Stimulated activated CD4-positive, alpha-beta T cell treated with anti-CD3 and anti-CD28 coated beads, TNF-alpha, amount 100 ng/mL, for 1 hour (primary cell): ENCODE measurements at places on chromosomes 16 and 17.

DNA sequence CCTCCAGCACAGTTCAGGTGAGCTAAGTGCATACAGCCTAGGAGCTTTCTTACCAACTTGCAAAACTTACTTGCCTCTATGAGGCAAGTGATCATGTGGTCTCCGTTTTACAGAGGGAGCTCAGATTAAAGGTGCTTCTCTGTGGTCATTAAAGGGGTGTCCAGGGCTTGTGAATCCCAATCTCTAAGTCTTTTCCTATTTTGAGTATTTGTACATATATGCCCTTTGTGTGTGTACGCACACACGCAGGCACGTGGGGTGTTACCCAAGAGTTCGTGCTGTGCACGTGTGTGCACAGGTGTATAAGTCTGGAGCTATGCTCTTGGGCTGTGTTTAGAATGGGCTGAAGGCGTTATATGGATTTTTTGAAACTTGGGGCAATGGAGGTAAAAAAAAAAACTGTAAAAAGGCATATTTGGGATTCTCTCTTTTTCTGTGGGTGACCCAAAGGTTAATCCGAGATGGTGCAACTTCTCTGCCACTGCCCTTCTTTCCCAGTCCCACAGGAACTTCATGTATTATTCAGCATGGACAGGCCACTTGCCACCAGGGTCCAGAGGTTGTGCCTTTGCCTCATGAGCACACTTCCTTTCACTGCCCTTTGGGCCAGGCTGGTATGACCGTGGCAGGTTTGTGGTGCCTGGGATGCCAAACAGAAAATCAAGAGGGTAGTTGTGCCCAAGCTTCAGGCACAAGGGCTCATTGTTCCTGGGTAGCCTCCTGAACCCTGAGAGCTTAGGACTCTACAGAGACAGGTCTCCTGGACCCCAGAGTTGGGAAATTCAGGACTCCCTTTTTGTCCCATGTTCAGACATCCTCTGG, 1.5 kb downstream of the ABCC3 start:
- DNase-seq, result no peak

GRCh38 chr16:85104821-85105391, 7.4 kb downstream of the CIBAR2 start:
- no peak for DNase-seq

GRCh38 chr17:72984145-72984925, 108.2 kb downstream of the SLC39A11 start:
- no peak for DNase-seq

- no peak for DNase-seq
These were observed 12.2 kb downstream of the SLC13A5 start for GRCh38 chr17:6700948-6701307.

DNA sequence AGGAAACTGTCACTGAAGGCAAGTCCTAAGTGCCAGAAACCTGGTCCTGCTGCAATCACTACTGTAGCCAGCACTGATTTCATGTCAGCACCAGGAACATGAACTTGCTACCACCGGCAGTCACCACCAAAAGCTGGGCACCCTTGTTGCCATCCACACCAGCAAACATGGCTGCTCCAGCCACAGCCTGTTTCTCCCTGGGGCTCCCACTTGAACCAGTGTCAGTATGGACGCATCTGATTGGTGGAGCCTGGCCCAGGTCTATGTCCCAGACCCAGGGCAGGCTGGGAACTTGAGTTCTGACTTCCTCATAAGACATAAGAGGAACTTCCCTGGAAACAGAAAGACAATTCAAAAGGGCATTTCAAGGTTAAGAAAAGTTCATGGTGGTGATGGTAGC, 56.5 kb downstream of the COPRS start:
- no peak for DNase-seq

- no peak for DNase-seq
These were observed 4.8 kb upstream of the VAC14 start for GRCh38 chr16:70805787-70806186.

DNA sequence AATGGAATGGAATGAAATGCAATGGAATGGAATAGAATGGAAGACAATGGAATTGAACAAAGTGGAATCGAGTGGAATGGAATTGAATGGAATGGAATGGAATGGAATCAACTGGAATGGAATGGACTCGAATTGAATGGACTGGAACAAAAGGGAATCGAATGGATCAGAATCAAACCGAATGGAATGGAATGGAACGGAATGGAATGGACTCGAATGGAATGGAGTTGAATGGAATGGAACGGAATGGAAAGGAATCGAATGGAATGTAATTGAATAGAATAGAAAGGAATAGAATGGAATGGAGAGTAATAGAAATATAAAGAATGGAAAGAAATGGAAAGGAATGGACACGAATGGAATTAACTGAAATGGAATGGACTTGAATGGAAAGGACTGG, 475.2 kb upstream of the WSB1 start:
- DNase-seq, result no peak

- no peak for DNase-seq
These were observed 3.6 kb upstream of the NUP93 start for GRCh38 chr16:56726283-56726682.

- no peak for DNase-seq
These were observed 15.9 kb downstream of the LLGL1 start for GRCh38 chr17:18241229-18241871.

- peak; percentile 45 for DNase-seq
These were observed 7.9 kb upstream of the LLGL1 start for GRCh38 chr17:18217412-18218015.

DNA sequence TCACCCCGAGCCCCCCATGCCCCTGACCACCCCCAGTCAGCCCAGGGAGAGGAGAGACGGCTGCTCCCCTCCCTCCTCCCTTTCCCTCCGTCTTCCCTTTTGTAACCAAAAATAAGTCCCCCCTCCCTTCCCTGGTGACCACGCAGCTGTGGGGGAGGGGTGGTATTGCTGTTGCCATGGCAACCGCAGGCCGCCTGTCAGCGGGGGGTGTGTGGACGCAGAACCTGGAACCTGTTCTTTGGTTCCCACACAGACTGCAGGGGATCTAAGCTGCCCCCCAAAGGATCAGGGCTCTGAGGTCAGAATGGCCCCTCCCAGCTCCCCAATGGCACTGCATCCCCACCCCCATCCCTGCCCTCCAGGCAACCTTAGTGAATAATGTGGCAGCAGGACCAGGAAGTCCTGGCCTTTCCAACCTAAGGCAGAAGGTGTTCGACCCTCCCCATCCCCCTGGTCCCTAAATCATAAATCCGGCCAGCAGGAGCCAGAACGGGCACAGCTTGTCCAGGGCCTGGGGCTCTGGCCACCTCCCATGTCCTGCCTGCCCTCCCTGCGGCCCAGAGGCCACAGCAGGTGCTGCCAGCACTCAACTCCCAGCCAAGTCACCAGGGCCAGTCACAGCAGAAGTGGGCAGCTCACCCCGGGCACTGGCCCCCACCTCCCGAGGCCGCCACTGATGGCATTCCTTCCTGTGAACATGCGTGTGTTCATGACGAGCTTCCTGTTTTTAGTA, 12.0 kb downstream of the CA4 start:
- no peak for DNase-seq

DNA sequence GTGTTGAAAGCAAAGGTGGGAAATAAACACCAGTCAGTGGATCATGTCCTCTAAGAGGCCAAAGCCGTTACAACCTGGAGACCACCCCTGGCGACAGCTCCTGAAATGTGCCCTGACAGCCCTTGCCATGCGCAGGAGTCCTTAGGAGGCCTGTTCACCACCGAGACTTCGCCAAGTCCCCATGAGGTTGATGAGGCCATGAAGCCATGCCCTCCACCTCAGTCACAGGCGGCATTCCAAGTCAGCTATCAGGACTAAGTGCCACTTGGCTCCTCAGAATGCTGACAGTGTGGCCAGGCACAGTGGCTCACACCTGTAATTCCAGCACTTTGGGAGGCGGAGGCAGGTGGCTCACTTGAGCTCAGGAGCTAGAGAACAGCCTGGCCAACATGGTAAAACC, 27.1 kb downstream of the ADAM11 start:
- no peak for DNase-seq

- no peak for DNase-seq
These were observed 1.3 kb downstream of the ABCC11 start for GRCh38 chr16:48246066-48246465.

- no peak for DNase-seq
These were observed 787 bp downstream of the LHX1 start for GRCh38 chr17:36937959-36938565.

DNA sequence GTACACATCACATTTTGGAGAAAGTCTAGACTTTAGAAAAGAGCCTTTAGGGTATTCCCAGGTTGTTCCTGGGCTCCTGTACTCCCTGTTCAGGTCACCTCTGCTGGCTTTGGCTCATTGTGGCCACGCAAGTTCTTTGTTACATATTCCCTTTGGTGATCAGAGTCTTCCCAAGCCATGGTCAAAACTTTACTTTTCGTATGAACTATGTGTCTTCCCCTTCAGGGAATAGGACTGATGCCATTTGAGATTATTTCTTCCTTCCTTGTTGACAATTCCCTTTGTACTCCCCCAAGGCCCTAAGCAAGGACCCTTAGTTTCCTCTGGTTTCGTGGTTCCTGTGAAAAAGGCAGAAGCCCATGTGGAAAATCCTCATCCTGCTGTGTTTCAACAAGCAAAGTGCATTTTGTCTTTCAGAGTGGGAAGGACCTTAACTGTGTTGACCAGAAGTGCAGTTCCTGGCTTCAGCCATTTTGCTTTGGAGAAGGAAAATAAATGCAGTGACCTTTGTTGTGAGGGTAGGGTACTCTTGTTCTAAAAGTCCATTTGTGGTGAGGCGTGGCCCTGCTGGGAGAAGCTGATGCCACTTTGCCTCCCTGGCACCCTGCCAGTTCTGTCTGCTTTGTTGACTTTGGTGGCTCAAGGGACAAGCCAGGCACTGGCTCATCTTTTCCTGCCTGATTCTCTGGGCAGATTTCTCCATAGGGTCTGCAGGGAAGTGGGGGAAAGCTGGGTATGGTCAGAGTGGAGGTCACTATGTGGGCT, 55.1 kb downstream of the ZNRF1 start:
- no peak for DNase-seq

DNA sequence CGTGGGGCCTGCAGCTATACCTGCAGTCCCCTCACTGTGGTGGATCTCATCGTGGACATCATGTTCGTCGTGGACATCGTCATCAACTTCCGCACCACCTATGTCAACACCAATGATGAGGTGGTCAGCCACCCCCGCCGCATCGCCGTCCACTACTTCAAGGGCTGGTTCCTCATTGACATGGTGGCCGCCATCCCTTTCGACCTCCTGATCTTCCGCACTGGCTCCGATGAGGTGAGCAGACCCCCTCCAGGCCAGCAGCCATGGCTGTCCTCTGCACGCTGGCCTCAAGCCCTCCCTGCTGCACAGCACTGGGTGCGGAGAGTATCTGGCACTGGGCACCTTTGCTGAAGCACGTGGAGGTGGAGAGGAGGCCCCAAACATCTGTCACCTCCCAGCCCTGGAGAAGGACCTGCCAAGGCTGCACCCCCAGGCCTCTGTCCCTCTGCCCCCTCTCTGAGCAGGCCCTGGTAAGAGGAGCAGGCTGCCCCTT, 11.0 kb downstream of the KCNH6 start:
- no peak for DNase-seq

- DNase-seq, result no peak
These were observed 31.6 kb downstream of the SOX9 start for GRCh38 chr17:72152387-72152929.

GRCh38 chr16:11403534-11403795, 58.2 kb downstream of the RMI2 start:
- no peak for DNase-seq

- DNase-seq, result no peak
These were observed 92.9 kb upstream of the SALL1 start for GRCh38 chr16:51243936-51244436.

DNA sequence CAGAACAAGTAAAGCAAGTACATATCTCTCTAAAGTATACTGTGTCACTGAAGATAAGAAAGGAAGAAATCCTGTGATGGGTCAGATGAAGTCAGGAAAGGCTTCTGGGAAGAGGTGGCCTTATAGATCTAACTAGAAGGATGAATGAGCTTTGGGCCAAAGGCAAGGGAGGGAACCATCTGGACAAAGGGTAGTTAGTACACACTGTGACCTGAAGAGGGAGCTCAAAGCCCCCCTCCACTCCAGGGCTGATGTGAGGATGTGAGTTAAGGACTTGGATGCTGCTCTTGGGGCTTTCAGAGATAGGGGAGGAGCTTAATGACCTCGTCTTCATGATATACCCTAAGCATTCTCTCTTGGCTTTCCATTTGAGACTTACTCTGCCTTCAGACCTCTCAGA, 185.3 kb upstream of the CACNG3 start:
- no peak for DNase-seq

- DNase-seq, result no peak
These were observed 46.6 kb downstream of the HOXB1 start for GRCh38 chr17:48484256-48484655.

DNA sequence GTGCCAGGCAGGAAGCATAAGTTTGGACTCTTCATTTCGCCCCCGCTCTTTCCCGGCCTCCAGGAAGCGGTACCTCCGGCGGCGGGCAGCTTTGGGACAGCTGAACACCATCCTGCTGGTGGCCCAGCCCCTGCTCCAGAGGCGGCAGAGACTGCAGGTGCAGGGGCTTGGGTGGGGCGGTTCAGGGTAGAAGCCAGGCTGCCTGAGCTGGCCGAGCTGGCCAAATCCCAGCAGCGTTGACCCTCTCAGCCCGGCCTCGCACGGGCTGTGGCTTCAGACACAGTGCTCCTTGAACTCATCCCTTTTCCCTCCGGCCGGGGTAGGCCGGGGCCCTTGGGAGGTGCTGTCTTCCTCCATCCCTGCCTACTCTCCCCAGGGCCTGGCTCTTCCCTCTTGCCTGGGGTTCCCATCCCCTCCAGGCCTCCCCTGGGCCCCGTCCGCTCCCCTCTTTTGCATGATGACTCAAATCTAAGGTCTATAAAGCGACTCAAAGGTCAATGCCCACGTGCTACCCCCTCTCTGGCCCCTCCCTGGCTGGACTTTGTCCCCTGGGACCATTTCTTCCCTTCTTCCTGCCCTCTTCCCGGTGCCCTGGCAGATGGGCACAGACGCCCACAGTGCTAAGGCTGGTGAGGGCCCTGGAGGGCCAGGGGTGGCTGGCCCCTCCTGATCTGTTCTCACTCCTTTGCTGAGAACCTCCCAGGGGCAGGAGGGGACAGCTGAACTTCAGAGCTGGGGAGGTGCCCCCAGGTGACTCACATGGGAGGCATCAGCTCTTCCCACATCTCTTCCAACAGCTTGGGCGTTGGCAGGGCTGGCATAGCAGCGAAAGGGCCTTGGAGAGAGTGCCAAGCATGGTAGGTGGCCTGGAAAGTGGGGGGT, 22.7 kb downstream of the MYO15B start:
- no peak for DNase-seq

- DNase-seq, result no peak
These were observed 192.8 kb downstream of the SHCBP1 start for GRCh38 chr16:46428108-46429061.

- DNase-seq, result no peak
These were observed 34.5 kb downstream of the MAP1LC3B start for GRCh38 chr16:87426423-87427215.

GRCh38 chr17:48745381-48746275, 17.1 kb upstream of the HOXB13 start:
- DNase-seq, result no peak
